Effector CD4-positive, alpha-beta T cell (primary cell): ENCODE measurements at places on chromosomes 7 and 10.
A peak's percentile ranks its signal among the peaks of the same experiment; 100 is the strongest.

DNA sequence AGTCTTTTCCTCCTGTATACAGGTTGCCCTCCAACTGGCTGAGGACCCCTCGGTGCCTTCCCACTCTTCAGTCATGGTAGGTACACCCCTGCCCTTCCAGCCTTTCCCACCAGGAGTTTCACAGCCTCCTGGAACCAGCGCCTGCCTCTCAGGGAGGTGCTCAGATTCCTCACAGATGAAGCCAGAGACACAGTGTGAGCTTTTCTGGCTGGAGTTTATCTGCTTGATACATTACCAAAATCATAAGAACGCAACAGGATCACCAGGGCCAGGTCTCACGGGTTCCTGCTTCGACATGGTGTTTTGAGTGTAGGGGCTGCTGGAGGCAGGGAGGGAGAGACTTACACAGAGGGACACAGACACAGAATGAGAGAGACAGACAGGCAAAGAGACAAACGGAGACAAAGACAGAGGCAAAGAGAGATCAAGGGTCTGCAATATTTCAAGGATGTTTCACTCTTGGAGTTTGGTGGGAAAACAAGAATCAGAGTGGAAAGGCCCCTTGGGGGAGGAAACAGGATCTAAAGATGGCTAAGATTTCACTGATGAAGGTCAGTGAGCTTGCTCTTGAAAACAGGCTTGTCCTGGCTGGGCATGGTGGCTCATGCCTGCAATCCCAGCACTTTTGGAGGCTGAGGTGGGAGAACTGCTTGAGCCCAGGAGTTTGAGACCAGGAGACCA lies 6.5 kb upstream of the INMT start:
- DNase-seq, result no peak

GRCh38 chr7:75639886-75640190 lies 98.9 kb downstream of the HIP1 start:
- DNase-seq, result no peak

- DNase-seq, result no peak
Observed at GRCh38 chr7:107224374-107225223, 55.8 kb downstream of the HBP1 start.

GRCh38 chr10:35378541-35379210 lies 42.4 kb downstream of the CCNY start:
- DNase-seq, result no peak

- no peak for DNase-seq
Observed at GRCh38 chr10:133254421-133255120, 16.9 kb downstream of the VENTX start.

- DNase-seq, result no peak
Observed at GRCh38 chr7:114450431-114450830, 35.8 kb downstream of the FOXP2 start.

GRCh38 chr10:8133146-8133545 lies 78.7 kb downstream of the GATA3 start:
- no peak for DNase-seq

GRCh38 chr7:39300276-39300675 lies 265.9 kb upstream of the YAE1 start:
- DNase-seq, result no peak

DNA sequence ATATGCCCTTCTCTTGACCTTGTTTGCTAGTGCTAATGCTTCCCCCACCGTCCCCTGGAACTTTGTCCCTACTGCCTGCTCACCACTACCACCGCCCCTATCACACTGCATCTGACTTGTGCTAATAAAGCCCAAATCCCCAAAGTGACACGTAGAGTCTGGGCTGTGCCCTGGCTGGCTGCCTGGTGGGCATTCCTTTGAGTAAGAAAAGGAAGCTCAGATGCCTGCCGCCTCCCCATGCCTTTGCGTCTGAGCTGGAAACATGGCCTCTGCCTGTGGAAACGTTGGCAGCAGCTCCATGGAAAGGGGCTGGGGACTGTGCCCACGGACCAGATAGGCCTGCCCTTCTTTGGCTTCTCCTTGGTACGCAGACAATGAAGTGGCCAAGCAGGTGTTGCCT lies 138.3 kb downstream of the CYP26A1 start:
- DNase-seq, result no peak

DNA sequence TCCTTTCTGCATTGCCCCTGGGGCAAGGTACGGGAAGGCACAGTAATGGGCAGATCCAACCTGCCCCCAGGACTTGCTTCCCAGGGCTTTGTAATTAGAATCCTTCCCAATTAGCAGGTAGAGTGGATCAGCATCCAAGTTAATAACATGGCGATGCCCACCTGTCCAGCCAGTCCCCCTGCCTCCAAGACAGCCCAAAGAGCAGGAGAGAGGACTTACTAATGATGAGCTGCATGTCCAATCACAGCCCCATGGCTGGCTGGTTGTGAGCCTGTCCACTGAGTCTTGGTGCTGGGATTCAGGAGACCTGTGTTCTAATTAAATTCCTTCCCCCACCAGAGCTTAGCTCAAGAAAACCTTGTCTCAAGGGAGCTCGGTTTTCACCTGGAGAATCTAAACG lies 49.0 kb downstream of the RPS24 start:
- no peak for DNase-seq

GRCh38 chr10:29806350-29806788 lies 171.6 kb upstream of the SVIL start:
- no peak for DNase-seq

DNA sequence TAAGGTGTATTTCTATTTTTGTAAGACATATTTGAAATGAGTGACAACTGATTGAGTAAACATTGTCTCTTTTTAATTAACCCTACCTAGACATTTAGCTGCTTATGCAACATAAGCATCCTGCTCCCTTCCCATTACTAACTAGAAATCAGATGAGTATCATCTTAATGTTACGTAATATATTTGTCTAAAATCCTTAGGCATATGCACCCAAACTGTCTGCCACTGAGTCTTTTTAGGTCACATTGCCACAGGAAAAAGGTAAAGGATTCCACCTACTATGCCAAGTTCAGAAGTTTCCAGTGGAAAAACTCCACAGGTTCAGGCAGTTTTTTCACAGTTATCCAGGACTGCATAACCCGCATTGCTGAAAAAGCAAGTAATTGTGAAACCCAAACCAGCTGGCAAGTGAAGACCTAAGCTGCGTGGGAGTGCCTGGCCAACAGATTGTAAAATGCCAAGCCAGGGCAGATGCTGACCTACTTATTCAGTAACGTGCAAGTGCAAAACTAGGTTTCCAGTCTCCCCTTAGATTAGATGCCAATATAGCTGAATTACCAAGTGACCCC lies 983.7 kb downstream of the GATA3 start:
- no peak for DNase-seq

DNA sequence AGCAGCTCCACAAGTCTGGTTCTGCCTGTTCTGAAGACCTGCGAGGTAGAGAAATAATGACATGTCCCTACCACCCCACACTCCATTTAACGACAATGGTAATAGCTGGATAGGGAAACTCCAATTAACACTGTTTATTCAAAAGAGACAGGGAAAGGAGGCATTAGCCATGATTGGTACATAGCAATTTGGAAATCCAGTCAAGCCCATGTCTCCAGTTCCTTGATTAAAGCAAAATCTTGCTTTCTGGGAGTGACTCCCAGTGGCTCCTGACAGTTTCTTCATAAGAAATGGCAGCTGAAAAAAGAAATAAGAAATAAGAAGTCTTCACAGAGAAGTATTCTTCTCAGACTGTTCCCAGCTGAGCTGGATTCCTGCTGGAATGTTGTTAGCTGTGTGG lies 140.7 kb upstream of the LYZL2 start:
- no peak for DNase-seq

- no peak for DNase-seq
Observed at GRCh38 chr7:103857435-103857834, 132.0 kb downstream of the RELN start.

- DNase-seq, result no peak
Observed at GRCh38 chr10:86366033-86366901, at the start of gene GRID1. GRID1 (minus strand) TSS chr10:86366795.

DNA sequence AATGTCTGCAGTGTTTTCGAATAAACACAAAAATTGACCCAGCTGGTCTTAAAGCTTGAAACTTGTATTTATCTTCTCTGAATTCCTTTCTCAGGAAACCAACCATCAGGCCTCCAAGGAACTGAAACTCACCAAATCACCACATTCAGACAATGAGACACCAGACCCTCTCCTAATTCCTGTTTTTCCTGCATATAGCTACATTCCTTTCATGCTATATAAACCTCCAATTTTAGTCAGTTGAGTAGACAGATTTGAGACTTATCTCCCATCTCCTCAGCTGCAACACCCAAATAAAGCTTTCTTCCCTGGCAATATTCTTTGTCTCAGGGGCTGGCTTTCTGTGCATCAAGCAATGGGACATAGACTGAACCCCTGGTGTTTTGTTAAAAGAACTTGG lies 317.0 kb downstream of the CACNA2D1 start:
- no peak for DNase-seq

GRCh38 chr7:101363734-101364374 lies 1.2 kb downstream of the COL26A1 start:
- DNase-seq, result peak; percentile 45

- no peak for DNase-seq
Observed at GRCh38 chr7:116547347-116547746, 22.5 kb downstream of the CAV1 start.

GRCh38 chr7:158567153-158567603 lies 20.4 kb downstream of the PTPRN2 start:
- no peak for DNase-seq

GRCh38 chr7:100465299-100465698 lies 1.2 kb upstream of the SPACDR start:
- DNase-seq, result no peak

DNA sequence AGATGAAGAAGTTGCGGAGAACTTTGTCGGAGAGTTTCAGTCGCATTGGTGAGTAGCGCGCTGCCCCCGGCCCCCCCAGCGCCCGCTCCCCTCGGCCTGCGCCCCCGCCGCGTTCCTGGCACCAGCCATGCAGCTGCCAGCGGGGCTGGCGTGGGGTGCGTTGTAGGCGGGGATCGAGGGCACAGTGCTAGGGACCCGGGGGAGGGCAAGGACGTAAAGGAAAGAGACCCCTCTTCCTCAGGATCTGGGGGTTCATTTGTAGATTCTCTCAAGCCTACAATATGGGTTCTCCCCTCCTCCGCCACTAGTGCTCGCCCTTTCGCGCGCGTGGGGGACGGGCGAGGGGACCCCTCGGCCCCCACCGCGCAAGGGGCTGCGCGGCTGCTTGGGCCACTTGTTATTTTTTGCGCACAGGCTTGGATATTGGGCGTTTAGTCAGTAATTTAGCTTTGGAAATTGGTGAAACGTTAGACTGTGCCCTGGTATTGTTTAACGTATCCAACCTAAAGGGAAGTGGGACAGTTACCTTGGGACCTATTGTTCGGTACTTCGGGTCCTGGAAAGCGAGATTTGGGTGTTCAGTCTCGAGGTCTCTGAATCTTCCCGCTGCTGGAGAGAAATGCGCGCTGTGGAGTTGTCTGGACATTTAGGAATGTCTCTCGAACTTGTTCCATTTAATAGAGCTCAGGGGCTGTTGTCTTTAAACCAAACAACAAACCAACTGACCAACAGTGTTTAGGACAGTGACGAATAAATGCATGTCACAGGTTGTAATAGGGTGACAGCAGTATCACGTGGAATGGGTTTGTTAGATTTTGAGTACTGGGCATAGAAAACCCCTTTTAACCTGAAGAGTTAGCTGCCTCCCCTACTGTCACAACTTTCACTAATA lies 796 bp downstream of the CDK14 start:
- DNase-seq, result no peak

- DNase-seq, result no peak
Observed at GRCh38 chr10:4850397-4850796, 24.4 kb downstream of the AKR1E2 start.

DNA sequence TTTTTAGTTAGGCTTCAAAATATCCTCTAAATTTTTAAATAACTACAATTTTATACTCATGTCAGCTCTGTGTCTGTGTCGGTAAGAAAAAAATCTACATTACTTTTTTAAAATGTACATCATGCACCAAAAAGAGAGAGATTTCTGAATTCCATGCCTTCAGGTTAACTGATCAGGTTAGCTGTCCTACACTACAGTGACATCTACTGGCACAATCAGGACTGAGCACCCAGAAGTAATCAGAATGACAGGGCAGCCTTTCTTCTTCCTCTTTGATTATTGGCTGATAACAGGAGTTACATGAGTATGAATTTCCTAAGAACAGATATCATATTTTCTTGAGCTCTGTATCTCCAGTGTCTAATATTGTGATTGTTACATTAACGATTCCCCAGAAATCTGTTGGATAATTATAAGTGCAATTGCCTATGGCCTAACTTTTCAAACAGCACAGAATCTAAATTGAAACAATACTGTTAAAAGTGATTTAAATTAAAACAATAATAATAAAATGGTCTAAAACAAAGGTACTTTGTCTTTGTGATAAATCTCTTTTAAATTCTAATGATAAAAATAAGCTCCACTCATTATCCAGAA lies 41.8 kb upstream of the HYCC1 start:
- peak; percentile 39 for DNase-seq

- DNase-seq, result no peak
Observed at GRCh38 chr10:98344589-98345038, 70.4 kb downstream of the PYROXD2 start.

DNA sequence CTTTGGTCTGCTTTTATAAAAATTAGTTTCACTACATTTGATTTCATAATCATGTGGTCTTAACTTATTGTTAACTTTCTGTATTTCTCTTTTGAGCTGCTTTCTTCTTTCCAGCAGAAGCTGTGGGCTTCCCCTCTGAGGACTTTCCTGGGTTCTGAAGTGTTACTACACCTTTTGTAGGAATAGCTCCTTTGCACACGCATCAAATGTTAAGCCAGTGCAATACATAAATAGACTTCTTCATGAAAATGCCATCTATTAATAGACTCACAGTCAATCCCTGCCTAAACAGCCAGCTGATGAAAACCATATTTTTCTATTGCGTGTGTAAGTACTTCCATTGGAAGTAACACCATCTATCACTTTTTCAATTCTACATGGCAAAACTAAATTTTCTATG lies 1.5 kb downstream of the ABCB4 start:
- DNase-seq, result no peak

DNA sequence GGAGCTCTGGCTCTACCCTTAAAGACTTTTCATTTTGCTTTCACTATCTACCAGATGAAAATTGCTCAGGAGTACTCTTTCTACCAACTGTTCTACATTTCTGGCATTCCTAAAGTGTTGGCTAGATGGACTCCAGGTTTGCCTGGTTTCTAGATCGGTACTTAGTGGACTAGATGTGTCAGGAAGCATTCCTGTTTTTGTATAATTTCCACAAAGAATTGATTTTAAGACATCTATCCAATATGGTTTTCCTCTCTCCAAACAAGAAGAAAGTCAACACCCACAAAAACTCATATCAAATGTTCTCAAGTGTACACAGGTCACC lies 157.7 kb downstream of the CHRM2 start:
- no peak for DNase-seq

GRCh38 chr10:60732807-60733516 lies 45.3 kb upstream of the CDK1 start:
- DNase-seq, result peak; percentile 38

DNA sequence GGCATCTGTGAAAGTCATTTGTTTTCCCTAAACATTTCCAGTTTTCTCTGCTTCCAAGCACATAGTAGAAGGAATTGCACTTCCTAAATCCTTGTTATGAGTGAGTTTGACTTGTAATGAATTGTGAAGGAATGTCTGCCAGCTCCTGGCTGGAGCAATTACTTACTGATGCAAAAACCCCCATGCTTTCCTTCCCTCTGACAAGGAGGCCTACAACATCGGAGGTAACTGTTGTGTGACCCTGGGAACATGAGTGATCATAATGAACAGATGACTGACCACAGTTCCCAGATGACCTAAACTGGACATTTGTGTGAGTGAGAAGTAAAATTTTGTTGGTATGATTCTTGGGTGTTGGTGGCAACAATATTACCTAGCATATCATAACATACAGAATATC lies 21.4 kb upstream of the CPVL start:
- no peak for DNase-seq
